ENCODE measurements at places on chromosomes 2 and 18. TPM values are rescaled to one million over a fixed set of nuclear protein-coding genes. Genes with fewer than 3 reads are reported as not detected.

Gene ERFE
- 0.34 TPM for total RNA-seq

Gene MC5R
- total RNA-seq = not detected

Gene RGPD8
- 14.5 TPM for total RNA-seq

Gene MFSD2B
- under 0.01 TPM for total RNA-seq
